LoVo (cell line): ENCODE measurements at places on chromosomes 11 and 22.

DNA sequence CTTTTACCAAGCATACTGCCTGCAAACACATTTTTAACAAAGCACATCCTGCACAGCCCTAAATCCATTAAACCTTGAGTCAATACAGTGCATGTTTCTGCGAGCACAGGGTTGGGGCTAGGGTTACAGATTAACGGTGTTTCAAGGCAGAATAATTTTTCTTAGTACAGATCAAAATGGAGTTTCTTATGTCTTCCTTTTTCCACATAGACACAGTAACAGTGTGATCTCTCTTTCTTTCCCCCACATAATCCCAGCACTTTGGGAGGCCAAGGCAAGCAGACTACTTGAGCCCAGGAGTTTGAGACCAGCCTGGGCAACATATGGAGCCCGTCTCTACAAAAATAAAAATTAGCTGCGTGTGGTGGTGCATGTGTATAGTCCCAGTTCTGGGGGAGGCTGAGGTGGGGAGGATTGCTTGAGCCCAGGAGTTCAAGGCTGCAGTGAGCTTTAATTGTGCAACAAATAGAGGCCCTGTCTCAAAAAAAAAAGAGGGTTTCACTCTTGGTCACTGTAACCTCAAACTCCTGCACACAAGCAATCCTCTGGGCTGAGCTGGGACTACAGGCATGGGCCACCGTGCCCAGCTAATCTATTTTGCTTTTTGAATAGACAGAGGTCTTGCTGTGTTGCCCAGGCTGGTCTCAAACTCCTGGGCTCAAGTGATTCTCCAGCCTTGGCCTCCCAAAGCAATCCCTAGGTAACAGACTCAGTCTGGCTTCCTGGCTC lies 19.7 kb upstream of the SLC3A2 start:
- no peak for DNase-seq

GRCh38 chr11:119229741-119230140 lies 23.6 kb downstream of the CBL start:
- DNase-seq: no peak

- no peak for DNase-seq
These were observed 134.2 kb downstream of the STK33 start for GRCh38 chr11:8459711-8460399.

DNA sequence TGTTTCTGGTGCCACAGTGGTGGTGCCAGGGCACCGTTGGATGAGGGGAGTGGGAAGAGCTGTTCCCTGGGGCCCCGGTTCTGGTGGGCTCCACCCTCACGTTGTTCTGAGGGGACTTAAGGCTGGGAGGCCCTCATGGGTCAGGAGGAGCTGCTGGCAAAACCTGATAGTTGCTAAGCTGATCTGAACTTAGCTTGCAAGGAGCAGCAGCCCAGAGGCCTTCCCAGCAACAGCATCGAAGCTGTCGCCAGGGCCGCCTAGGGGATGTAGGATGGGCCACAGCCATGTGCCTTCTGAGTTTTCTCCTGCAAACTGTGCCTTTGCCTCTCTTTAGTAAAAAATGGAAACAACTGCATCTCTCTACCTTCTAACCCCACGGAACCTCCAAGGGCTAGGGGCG lies 240.2 kb downstream of the TBC1D22A start:
- DNase-seq: no peak

- no peak for DNase-seq
These were observed 13.2 kb downstream of the RGL4 start for GRCh38 chr22:23704062-23704461.

DNA sequence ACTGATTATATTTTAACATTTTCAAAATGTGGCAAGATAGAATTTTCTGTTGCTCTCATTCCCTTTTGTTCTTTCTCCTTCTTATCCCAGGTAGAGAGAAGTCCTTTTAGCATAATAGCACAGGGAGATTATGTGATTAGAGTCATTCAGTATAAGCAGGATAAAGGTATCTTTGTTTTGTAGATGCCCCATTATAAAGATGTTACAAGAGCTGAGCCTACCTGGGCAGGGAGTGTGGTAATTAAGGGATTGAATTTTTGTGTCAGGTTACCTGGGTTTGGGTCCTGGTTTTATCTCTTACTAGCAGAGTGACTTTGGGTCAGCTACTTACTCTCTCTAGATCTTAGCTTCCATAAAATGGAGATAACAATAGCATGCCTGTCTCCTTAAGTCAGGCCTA lies 536.5 kb downstream of the TMEM135 start:
- DNase-seq: no peak

DNA sequence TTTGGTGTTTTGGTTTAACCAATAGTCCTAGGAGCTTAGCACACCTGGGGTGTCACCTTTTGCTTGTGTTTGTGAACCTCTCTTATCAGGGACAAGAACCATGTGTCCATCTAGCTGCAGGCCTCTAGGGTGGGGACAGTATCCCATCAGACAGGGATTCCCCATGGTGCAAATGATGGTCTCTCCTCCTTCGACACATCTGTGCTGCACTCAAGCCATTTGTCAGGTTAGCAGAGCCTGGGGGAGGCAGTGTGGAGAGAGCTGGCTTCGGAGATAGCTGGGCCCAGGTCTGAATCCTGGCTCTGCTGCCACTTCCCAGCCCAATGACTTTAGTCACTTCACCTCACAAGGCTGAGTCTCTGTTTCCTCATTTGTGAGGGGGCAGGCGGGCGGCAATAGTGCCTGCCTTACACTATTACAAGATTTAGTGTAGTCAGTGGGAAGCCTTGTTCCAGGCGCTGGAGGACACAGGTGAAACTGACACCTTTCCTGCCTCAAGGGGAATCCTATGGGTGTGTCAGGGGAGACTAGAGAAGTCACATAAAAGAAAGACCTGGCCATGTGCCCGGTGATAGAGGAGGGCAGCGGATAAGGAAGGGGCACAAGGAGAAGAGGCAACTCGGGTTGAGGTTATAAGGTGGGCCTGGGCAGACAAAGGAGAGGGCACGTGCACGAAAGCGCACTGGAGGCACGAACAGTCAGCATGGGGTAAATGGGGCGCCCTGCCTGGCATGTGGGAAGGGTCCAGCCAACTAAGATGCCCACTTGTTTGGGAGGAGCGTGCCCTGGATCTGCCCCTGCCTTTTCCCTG lies 12.6 kb downstream of the KLHL35 start:
- no peak for DNase-seq

- no peak for DNase-seq
These were observed 10.1 kb upstream of the B4GALNT4 start for GRCh38 chr11:359181-359714.

GRCh38 chr11:88398372-88398771 lies 60.8 kb upstream of the CTSC start:
- DNase-seq: peak; percentile 5

DNA sequence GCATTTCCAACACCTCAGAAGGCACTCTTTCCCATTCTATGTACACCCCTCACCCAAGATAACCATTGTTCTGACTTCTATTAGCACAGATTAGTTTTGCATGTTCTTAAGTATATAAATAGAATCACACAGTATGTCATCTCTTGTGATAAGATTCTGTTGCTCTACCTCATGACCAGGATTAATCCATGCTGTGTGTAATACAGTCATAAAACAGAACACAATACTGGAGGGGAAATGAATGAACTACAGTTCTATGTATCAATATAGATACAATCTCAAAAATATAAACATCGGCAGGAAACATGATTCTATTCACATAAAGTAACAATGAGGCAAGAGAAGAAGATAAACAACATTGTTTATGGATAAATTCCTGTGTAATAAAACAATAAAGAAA lies 151.5 kb downstream of the ATG16L2 start:
- DNase-seq: no peak

GRCh38 chr22:18091916-18092526 lies 14.2 kb downstream of the PEX26 start:
- peak; percentile 75 for DNase-seq

- DNase-seq: no peak
These were observed 2.8 kb downstream of the NTM start for GRCh38 chr11:131373095-131373725.

- DNase-seq: peak; percentile 63
These were observed 65.4 kb downstream of the MICAL2 start for GRCh38 chr11:12175694-12176241.

DNA sequence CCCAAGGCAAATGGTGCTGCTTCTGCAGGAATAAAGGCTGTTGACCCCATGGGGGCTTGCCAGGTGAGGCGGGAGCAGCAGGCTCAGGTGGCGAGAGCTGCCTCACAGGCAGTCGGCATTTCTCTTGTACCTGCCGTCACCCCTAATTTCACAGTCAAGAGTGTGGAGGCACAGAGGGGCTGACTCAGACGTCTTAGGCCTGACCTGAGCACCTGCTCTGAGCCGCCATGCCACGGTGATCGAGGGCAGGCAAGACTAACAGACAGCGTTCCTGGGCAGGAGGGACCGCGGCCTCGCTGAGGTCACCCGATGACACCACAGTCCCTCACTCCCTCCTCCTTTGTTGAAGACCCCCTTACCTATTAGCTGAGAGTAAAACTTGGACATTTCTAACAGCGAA lies 5.2 kb downstream of the ALG12 start:
- no peak for DNase-seq

- peak; percentile 84 for DNase-seq
These were observed 31.5 kb upstream of the CYB5R3 start for GRCh38 chr22:42680648-42681047.

GRCh38 chr22:41047801-41048211 lies 44.6 kb upstream of the EP300 start:
- no peak for DNase-seq

GRCh38 chr11:78733031-78733430 lies 158.4 kb upstream of the NARS2 start:
- no peak for DNase-seq

GRCh38 chr11:103851166-103851651 lies 185.2 kb upstream of the DDI1 start:
- no peak for DNase-seq

- no peak for DNase-seq
These were observed 6.3 kb upstream of the PYGM start for GRCh38 chr11:64765851-64766665.

- no peak for DNase-seq
These were observed 80.8 kb downstream of the GRK3 start for GRCh38 chr22:25645266-25645665.

DNA sequence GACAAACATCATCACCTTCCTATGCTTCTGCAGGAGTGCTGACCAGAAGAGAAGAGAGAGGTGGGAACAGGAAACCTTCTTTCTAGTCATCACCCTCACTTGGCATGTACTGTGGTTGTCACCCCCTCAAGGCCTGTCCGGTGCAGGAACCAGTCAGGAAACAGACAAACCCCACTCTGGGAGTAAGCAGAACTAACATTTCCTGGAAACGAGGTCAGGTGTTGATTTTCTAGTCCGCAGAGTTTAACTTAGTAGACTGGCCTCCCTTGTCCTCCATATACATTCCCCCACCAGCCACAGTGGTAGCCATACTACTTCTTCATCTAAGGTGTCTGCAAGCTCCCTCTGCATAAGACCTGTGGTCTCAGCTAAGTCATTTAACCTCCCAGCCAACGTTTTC lies 80.7 kb upstream of the NCAM1 start:
- DNase-seq: no peak

GRCh38 chr11:96204721-96205459 lies 138.1 kb downstream of the MAML2 start:
- DNase-seq: no peak

DNA sequence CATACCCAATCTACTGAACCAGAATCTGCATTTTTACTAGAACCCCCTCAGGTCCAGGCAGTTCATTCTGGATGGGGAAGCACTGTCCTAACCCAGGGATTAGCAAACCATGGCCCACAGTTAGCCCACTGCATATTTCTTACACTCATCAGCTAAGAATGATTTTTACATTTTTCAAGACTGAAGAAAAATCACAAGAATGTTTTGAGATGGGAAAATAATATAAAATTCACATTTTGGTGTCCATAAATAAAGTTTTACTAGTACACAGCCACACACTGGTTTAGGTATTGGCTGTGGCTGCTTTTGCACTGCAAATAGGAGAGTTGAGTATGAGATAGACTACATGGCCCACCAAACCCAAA lies 59.4 kb downstream of the PPFIBP2 start:
- no peak for DNase-seq

DNA sequence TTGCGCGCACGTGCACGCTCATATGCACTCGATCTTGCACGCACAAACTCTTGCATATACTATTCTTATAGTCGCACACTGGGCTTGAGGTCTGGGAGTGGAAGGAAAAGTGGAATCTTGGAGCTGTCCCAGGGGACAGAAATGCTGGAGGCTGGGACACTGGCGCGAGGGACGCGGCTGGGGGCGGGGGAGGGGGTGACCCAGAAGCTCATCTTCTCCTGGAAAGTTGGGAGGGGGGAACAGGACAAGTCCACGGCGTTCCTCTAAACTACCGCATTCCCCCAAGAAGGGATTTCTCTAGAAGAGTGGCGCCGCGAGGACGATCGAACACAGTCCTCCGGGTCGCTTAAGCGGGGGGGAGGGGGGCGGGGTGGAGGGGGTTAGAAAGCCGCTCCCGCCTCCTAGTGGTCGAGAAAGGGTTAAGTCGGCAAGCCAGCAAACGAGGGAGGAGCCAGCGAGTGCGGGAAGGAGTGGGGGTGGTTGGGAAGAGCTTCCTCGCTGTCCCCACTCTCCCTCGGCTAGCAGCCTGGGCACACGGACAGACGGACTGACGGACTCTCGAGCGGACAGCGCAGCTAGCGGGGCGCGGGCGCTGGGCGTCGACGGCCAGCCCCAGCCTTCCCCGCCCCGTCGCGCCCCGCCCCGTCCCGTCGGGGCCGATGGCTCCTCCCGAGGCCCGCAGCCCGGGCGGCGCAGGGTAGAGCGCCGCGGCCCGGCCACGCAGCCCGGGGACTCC lies at the start of gene RTN4RL2:
RTN4RL2 (plus strand) TSS at position 507 of the 736 bp plus-strand sequence. CDS start 338 bp downstream, outside the sequence.
- peak; percentile 74 for DNase-seq

GRCh38 chr11:22130462-22131053 lies 62.3 kb upstream of the ANO5 start:
- no peak for DNase-seq

DNA sequence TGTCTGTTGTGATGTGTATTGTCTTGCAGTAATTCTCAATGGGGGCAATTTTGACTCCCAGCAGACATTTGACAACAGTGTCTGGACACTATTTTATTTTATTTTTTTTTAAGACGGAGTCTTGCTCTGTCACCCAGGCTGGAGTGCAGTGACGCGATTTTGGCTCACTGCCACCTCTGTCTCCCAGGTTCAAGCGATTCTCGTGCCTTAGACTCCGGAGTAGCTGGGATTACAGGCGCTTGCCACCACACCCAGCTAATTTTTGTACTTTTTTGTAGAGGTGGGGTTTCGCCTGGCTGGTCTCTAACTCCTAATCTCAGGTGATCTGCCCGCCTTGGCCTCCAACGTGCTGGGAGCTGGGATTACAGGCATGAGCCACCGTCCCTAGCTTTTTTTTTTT lies 1.4 kb downstream of the RPS6KB2 start:
- DNase-seq: no peak
